Urinary bladder (tissue), 4 donors: ENCODE measurements at places on chromosomes 7 and 10. TPM values are rescaled to one million over a fixed set of nuclear protein-coding genes. Genes with fewer than 3 reads are reported as not detected.

DNA sequence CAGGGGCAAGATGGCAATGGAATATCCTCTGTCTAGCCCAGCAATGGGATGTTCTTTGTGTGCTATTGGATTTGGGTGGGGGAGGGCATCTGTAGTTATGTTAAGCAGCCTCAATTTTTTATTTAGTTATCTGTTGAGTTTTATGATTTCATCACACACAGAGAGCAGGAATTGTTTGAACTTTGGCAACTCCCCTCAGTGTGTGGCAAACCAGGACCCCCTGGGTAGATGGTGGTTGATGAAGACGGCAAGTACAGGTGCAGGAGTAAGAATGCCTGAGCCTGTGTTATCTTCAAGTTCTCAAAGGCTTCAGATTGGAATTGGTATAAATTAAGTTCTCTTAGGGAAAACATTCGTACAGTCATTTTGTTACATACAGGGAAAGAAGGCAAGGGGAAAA is 142.4 kb upstream of the SAMD8 start:
- no peak for DNase-seq

Gene TEX47
- total RNA-seq, result not detected

- no peak for DNase-seq
Observed at GRCh38 chr7:18180685-18181084, 153.0 kb upstream of the PRPS1L1 start.

- DNase-seq, result no peak
Observed at GRCh38 chr10:1156921-1157614, 100.9 kb downstream of the WDR37 start.

Gene CRTAC1
- total RNA-seq, result 3.7 TPM

- DNase-seq, result no peak
Observed at GRCh38 chr10:21975378-21975990, 28.0 kb downstream of the DNAJC1 start.

DNA sequence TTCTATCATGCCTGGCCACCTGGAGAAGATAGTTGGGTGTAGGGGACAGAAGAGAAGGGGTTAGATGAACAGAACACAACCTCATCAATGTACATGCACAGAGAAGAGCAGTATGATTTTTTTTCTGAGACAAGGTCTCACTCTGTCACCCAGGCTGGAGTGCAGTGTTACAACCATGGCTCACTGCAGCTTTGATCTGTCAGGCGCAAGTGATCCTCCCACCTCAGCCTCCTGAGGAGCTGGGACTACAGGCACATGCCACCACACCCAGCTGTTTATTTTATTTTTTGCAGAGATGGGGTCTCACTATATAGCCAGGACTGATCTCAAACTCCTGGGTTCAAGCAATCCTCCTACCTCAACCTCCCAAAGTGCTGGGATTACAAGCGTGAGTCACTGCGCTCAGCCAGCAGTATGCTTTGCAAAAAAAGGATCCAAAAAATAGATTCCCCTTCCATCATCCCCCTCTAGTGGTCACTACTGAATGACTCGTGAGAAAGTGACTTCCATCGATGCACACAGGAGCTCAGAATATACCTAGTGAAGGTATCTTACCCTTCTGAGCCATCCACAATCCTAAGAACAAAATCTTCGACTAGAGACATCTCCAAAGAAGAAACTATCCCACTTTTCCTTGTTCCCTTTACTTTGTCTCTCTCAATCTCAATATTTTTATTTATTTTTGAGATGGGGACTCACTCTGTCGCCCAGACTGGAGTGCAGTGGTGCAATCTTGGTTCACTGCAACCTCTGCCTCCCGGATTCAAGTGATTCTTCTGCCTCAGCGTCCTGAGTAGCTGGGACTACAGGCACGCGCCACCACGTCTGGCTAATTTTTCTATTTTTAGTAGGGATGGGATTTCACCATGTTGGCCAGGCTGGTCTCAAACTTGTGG is 21.0 kb downstream of the ZCWPW1 start:
- DNase-seq, result no peak

Gene CLRN3
- 0.42 TPM for total RNA-seq

Gene SPDYE6
- not detected for total RNA-seq

Gene STARD3NL
- total RNA-seq, result 56.5 TPM

GRCh38 chr7:105926131-105926530 is 36.9 kb upstream of the CDHR3 start:
- no peak for DNase-seq

DNA sequence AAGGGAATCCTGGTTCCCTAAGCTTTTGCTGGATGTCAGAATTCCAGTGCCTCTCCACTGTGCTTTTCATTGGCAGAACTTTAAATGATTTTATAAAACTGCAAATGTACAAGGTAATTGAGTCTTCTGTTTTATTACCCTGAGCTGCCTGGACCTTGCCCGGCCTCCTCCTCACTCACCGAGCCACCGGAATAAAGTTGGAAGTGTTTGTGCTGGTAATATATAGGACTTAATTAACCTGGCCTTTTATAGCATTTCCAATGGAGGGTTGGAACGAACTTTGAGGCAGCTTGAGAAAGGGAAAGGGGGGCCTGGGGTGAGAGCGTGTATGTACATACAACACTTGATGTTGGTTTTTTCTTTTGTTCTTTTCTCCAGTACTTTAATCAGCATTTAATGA is 43.4 kb downstream of the ZNF503 start:
- DNase-seq, result no peak

GRCh38 chr7:145624618-145625017 is 492.0 kb upstream of the CNTNAP2 start:
- no peak for DNase-seq

Gene AKR1C8
- total RNA-seq, result not detected

Gene GPER1
- 1.9 TPM for total RNA-seq

Gene HGF
- 42.7 TPM for total RNA-seq

GRCh38 chr10:3579845-3580244 is 205.2 kb downstream of the KLF6 start:
- DNase-seq, result no peak

DNA sequence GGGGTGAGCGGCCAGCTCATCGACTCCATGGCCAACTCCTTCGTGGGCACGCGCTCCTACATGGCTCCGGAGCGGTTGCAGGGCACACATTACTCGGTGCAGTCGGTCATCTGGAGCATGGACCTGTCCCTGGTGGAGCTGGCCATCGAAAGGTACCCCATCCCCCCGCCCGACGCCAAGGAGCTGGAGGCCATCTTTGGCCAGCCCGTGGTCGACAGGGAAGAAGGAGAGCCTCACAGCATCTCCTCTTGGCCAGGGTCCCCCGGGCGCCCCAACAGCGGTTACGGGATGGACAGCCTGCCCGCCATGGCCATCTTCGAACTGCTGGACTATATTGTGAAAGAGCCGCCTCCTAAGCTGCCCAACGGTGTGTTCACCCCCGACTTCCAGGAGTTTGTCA is 17.4 kb upstream of the TSPAN33 start:
- DNase-seq, result no peak

Gene ENO4
- total RNA-seq, result 0.74 TPM

GRCh38 chr7:36972140-36972518 is 247.8 kb upstream of the AOAH start:
- no peak for DNase-seq

Gene TRPV5
- 0.26 TPM for total RNA-seq

Gene ENTPD1
- 85.3 TPM for total RNA-seq

- no peak for DNase-seq
Observed at GRCh38 chr10:114516356-114516755, 112.1 kb upstream of the AFAP1L2 start.

GRCh38 chr10:11824825-11825224 is 1.7 kb downstream of the PROSER2 start:
- no peak for DNase-seq

DNA sequence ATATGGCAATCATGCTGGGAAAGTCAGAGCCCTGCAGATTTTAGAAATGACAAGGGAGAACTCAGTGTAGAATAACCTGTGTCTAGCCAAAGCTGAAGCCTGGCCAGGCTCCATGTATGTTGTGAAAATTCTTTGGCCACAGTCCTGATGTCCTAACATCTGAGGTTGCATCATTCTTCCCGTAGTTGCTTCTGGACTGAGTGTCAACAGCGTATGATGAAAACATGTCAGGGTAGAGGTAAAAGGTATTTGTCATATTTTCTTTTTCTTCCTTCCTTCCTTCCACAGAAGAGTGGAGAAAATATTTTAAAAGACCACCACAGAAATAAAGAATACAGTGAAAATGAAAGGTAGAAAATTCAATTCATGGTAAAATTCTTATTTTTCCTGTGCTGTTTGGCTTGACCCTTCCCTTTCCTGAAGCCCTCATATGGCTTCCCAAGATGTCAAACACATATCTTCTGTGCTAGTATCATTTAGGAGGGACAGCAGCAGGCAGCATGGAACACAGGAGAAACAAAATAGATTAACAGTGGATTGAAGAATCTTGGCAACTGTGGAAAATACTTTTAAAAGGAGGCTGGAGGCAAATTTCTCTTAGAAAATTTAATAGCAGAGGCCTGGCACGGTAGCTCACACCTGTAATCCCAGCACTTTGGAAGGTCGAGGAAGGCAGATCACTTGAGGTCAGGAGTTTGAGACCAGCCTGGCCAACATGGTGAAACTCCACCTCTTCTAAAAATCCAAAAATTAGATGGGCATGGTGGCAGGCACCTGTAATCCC is 18.9 kb upstream of the NRBF2 start:
- no peak for DNase-seq

DNA sequence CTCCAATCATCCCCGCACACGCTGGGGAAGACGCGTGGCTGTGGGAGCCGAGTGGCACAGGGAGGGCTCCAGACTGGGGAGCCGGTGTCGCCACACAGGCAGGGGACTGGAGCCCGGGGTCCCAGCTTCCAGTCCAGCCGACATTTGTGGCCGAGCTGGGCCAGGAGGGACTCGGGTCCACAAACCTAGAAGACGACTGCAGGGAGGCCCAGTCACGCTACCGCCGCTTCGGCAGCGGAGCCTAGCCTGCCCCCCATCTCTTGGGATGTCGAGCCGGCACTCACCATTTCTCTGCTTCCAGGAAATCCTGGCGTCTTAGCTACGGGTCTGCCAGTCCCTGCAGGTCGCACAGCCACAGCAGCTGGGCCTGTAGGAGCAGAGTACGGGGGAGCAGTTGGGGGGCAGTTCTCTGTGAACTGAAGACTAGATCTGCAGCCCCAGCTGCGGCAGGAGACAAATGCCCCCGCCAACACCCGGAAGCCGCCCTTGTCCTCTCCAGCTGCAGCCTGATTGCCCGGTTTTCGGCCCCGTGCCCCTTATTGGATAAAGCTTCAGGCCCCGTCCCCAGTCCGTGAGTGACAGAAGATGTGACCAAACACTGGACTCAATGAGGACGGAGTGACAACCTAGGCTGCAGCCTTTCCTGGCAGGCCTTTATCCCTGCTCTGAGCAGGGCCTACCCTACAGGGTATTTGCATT is 270.7 kb downstream of the ZNF33B start:
- peak; percentile 84 for DNase-seq

DNA sequence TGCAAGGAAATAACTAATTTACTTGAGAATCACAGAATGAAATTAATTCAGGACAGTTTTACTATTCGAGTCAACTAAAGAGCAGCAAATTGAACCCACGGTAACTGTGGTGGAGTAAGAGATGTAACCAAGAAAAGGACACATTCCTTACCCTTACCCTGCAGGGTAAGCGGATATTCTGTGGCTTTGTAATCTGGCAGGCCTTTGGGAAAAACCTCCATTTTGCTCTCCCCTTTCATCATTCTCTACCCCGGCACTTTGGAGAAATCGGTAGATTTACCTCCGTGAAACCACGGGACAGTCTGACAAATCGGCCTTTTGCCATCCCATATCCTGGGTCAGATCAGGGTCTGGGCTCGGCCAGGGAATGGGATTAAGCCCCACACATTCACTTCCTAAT is 18.4 kb downstream of the RCC1L start:
- no peak for DNase-seq

- no peak for DNase-seq
Observed at GRCh38 chr10:26550774-26551526, 112.8 kb downstream of the APBB1IP start.

Gene PRPS1L1
- total RNA-seq, result not detected

DNA sequence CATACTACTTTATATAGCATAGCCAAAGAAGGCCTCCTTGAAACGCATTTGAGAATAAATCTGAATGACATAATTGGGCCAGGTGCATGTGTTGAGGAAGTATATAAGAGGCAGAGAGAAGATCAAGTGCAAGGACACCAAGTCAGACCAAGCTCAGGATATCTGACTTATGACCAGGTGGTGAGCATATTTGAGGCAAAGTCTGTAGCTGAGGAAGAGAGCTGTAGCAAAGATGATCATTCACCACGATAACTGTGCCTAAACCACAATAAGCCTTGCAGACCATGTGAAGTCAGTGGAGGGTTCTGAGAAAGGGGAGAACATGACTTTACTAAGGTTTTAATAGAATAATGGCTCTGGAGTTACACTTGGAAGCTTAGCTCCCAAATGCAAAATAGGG is 292.3 kb downstream of the SORCS1 start:
- DNase-seq, result no peak

Gene DGKI
- 13.3 TPM for total RNA-seq

DNA sequence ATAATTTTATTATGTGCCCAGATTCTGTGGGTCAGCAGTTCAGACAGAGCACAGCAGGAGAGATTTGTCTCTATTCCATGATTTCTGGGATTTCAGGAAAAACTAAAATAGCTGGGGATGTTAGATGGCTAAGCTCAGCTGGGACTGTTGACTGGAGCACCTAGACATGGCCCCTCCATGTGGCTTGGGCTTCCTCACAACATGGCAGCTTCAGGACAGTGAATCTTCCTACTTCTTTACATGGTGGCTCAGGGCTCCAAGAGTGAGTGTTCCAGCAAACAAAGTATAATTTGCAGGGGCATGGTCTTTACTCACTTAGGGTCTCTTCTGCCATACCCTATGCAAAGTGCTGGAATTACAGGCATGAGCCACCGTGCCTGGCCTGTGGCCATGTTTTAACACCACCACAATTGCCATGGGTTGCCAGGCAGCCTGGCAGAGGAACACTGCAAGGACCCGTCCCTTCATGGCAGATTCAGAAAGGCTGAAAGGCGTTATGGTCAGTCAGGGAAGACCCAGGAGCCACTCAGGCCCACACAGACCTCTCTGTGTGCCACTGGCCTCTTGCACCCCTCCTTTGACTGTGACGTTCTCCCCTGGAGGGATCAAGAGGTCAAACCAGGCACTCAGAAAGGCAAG is 50.8 kb upstream of the ZMIZ1 start:
- DNase-seq, result no peak

DNA sequence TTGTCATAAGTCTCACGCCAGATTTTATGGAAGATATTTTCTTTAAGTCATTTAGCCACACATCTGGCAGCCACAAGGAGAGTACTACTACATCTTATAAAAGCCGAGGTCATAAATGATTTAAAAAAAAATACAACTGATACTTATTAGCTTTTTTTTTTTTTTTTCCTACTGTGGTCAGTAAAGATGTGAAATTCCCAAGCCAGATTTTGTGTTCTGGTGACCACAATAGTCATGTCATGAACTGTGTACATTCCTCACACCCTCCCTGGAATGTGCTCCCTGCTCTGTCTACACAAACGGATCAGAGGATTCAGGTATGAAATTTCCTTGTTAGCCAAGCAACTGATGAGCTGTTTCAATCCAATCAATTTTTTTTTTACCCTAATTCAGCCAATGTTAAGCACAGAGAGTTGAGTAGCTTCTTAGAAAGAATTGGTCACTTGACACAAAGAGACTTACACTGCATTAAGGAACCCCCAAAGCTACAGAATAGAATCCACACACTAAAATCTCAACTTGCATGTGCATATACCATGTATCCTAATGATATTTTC is 54.7 kb downstream of the CHRM2 start:
- DNase-seq, result no peak
